Stimulated activated CD8-positive, alpha-beta memory T cell treated with anti-CD3 and anti-CD28 coated beads, Interleukin-4, amount 100 ng/mL, for 1 hour (primary cell): ENCODE measurements at places on chromosomes 12 and 14.

GRCh38 chr14:53613404-53614253 is 343.0 kb downstream of the BMP4 start:
- no peak for DNase-seq

- DNase-seq, result no peak
Measured at GRCh38 chr12:5242440-5242839, 189.5 kb upstream of the NTF3 start.

GRCh38 chr12:58907391-58907790 is 12.9 kb downstream of the LRIG3 start:
- no peak for DNase-seq

- no peak for DNase-seq
Measured at GRCh38 chr12:63196168-63196567, 45.2 kb upstream of the AVPR1A start.

DNA sequence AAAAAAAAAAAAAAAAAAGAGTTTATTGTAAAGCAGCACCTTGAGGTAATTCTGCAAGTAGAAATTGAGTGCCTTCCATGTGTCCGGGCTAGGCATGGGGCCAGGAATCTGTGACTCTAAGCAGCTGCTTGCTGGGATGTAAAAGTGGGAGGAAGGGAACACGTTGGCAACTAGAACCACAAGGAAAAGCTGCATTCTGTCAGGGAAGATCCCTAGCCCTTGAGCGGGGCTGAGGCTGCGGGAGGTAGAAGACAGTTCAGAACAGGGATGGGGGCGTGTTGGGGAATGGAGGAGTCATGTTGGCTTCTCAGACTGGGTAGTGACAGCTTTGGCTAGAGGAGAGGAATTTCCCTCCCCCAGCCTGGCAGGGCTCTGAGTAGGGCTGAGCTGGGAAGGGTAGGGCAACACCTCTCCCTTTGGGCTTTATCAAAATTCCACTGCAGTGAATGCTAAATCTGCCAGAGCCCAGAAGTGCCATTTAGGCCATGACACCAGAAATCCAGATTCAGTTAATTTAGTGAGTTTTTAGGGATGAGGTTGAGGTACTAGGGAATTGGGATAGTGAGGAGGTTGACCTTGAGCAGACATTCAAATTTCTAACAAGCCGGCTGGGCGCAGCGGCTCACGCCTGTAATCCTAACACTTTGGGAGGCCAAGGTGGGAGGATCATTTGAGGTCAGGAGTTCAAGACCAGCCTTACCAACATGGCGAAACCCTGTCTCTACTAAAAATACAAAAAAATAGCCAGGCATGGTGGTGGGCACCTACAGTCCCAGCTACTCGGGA is 3.4 kb upstream of the TRAFD1 start:
- DNase-seq, result no peak

DNA sequence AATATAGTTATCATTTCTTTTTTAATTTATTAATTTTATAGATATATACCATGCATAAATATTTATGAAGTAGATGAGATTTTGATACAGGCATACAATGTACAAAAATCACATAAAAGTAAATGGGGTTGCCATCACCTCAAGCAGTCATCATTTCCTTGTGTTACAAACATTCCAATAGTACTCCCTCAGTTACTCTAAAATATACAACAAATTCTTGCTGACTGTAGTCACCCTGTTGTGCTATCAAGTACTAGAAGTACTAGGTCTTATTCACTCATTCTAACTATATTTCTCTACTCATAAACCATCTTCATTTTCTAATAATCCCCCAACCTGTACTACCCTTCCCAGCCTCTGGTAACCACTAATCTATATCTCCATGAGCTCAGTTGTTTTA is 432.6 kb upstream of the SYT1 start:
- DNase-seq, result no peak

- no peak for DNase-seq
Measured at GRCh38 chr14:32978691-32979255, 40.1 kb downstream of the NPAS3 start.

DNA sequence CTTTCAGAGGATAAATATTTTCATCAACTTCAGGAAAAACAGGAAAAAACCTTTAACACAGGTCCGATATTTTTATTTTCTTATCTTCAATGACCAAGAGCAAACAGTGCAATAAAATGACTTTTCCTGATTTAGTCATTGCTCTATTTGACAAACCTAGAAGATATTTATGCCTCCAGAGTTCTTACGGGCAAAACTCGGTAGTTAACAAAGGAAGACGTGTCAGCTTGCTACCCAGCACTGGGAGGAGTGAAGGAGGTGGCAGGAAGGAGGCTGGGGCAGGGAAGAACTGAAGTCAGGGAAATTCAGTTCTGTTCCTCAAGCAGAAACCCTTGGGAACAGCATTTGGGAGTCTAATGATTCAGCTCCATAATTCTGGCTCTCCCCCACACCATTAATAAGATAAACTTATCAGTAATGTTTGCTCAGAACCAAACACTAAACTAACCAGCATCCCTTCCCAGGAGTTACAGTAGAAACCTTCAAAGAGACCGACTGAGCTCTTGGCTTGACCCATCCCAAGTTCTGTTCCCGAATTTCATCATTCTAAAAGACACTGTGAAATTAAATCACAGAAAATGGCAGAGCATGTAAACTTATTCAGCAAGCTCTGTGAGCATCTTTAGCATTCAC is 163.3 kb downstream of the APAF1 start:
- no peak for DNase-seq
